Activated T-cell treated with anti-CD3 and anti-CD28 coated beads, Interleukin-2, amount 50 U/mL, for 48 hours (primary cell): ENCODE measurements at places on chromosomes 7 and 10.

DNA sequence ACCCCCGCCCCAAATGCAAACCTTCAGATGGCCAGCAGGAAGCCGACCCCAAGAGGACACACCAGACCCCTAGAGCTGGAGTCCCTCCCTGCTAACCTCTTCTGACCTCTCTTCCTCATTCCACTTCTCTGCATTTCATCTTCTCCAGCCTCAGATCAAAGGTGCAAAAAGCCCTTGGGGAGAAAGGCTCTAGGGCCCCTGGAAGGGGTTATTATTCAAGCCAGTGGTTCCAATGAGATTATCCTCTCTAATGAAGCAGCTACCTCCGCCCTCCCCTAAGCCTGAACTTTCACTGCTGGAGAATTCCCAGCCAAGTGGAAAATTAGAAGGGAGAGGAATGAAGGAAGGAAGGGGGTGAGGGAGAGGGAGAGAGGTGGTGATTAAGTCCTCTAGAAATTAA is 343.9 kb downstream of the PLXNA4 start:
- DNase-seq, result no peak

GRCh38 chr7:41682422-41682821 is 20.5 kb downstream of the INHBA start:
- no peak for DNase-seq

DNA sequence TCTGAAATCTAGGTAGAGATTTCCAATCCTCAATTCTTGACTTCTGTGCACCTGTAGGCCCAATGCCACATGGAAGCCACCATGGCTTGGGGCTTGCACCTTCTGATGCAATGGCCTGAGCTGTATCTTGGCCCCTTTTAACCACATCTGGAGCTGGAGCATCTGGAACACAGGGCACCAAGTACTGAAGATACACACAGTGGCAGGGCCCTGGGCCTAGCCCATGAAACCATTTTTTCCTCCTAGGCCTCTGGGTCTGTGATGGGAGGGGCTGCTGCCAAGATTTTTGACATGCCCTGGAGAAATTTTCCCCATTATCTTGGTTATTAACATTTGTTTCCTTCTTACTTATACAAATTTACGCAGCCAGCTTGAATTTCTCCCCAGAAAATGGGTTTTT is 39.1 kb downstream of the GCC1 start:
- no peak for DNase-seq

DNA sequence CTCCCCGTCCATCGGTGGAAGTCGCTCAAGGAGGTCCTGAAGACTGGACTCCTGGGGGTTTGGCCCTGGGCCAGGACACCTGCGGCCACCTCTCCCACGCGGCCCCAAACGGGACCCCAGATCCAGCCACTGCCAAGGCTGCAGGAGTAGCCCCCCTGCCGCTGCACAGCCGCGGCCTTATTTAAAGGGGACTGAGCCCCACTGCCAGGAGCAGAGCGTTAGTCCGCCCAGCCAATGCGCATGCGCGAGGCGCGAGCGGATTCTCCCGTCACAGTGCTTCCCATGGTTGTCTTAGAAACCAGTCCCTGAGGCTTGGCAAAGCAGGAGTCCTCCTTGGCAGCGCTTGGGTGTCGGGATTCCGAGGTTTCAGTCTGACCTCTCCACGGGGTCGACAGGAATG is 320.0 kb downstream of the ZNF716 start:
- DNase-seq, result no peak

- DNase-seq, result no peak
Measured at GRCh38 chr7:127256041-127256725, 3.4 kb upstream of the GRM8 start.

DNA sequence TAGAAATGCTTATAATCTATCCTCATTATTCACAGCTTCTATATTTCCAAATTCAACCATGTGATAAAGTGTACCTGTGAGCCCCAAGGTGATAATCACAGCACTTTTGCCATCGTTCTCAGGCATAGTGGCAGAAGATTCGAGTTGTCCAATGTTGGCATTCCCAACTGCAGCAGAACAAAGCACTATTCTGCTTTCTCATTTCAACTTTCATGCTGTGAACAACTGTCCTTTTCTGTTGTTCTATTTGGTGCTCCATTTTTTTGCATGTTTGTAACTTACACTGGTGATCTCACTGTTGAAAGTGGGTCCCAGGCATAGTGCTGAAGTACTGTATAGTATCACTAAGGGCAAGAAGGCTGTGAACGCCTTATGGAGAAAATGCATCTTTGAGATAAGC is 438.2 kb downstream of the PAXIP1 start:
- no peak for DNase-seq

GRCh38 chr7:90655566-90655965 is 59.4 kb downstream of the CDK14 start:
- DNase-seq, result no peak

GRCh38 chr10:88152728-88153133 is 289.3 kb downstream of the PTEN start:
- peak; percentile 69 for DNase-seq

GRCh38 chr7:75546237-75547015 is 54.3 kb downstream of the SPDYE5 start:
- DNase-seq, result no peak

DNA sequence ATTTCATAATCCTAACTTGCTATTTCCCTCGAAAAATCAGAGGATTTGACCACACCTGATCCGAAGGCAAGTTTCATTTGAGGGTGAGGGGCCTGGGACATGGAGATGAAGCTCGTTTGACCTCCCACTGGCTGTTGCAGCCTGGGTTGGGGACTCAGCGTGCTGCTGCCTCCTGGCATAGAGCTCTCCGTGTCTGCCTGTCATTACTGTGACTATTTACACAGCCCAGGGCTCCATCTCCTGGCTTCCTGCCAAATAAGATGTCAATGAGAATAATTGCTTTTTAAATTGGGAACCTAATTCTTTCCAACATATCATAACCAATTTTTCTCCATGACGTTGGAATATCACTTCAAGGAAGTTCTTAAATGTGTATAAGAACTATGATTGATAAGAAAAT is 139.3 kb upstream of the COBL start:
- DNase-seq, result no peak

DNA sequence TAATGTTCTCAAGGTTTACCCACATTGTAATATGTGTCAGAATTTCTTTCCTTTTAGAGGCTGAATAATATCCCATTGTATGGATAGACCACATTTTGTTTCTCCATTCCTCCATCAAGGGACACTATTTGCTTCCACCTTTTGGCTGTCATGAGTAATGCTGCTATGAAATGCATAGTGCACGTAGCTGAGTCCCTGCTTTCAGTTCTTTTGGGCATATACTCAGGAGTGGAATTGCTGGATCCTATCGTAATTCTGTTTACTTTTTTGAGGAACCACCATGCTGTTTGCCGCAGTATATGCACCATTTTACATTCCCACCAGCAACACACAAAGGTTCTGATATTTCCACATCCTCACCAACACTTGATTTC is 60.0 kb downstream of the PRF1 start:
- DNase-seq, result no peak

- peak; percentile 11 for DNase-seq
Measured at GRCh38 chr10:43208147-43209073, 58.5 kb downstream of the RASGEF1A start.

DNA sequence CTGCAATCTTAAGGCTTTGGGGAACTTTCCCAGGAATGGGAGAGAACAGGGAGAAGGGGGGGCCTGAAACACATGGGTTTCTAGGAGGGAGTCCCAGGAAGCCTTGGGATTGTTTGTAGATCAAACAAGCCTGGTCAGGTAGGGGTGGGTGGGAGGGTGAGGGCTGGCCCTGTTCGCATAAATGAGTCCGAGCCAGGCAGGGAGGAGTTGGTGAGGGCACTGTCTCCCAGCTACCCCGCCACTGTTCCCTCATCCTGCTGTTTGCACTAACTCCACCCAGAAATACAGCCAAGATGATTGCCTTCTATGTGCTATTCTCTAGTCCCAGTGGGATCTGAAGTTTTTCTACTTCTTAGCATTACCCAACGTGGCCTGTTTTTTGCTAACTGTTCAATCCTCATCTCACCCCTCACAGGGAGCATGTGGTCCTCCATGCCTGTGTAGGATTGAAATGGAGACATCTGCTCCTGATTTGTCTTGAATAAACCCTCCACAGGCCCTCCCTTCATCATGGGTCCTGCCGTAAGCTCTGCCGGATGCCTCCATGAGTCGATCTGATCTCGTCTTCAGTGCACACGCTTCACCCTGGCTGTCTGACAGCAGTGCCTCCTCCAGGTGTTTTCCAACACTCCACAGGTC is 257.0 kb downstream of the COBL start:
- DNase-seq, result no peak

- no peak for DNase-seq
Measured at GRCh38 chr10:131792809-131793208, 108.0 kb upstream of the PPP2R2D start.

- DNase-seq, result no peak
Measured at GRCh38 chr7:70346844-70347462, 748.7 kb downstream of the AUTS2 start.

GRCh38 chr7:44068054-44068453 is 2.7 kb upstream of the PGAM2 start:
- no peak for DNase-seq

DNA sequence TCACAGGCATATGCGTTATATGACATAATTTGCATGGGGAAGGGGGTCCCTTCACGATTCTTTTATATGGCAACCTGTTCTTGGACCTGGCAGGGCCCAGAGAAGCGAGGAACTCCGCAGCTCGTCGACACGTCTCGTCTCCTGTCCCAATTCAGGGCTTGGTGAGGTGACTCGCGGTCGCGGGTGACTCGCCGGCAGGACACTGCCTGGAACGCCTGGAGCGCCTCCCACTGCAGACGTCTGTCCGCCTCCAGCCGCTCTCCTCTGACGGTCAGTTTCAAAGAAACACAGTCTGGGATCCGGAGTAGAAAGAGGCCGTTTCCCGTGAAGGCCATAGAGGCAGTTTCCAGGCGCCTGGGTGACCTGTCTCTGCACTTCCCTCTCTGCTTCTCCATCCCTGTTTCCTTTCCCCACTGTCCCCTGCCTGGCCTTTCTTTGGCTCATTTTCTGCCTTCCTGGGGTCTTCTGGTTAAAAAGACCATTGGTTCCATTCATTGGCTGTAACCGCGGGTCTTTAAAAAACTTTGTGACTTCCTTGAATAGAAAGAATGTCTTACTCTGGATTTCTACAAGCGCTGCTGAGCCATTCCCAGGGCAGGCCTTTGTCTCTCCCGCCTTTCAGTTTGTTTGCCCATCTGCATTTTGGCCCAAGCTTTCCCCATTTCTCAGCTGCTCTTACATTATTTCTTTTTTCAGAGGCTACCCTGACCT is 1.2 kb downstream of the UPP1 start:
- no peak for DNase-seq

DNA sequence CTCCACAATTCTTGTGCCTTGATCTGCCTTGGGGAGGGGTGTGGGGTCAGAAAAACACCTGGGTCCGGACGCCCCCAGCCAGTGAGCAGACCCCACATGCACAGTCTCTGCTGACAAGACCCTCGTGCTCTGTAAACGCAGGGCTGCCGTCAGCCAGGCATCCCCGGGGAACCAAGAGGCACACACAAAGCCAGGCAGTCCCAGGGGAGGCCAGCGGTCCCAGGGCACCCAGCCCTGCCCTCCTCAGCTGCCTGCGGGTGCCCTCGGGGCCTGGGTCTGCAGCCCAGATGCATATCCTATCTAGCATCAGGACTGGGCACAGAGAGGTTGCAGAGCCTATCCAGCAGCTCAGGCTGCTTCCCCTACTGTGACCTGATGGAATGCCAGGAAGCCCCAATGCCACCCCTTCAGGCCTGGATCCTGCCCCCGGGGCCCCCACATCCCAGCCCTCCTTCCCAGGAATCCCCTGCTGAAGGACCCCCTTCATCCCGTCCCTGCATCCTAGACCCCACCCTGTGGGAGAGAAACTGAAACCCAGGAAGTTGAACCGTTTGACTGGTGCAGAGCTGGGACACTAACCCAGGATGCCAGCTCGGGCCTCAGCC is 92.4 kb downstream of the MICALL2 start:
- no peak for DNase-seq

GRCh38 chr10:52769966-52770365 is 2.6 kb downstream of the MBL2 start:
- no peak for DNase-seq

DNA sequence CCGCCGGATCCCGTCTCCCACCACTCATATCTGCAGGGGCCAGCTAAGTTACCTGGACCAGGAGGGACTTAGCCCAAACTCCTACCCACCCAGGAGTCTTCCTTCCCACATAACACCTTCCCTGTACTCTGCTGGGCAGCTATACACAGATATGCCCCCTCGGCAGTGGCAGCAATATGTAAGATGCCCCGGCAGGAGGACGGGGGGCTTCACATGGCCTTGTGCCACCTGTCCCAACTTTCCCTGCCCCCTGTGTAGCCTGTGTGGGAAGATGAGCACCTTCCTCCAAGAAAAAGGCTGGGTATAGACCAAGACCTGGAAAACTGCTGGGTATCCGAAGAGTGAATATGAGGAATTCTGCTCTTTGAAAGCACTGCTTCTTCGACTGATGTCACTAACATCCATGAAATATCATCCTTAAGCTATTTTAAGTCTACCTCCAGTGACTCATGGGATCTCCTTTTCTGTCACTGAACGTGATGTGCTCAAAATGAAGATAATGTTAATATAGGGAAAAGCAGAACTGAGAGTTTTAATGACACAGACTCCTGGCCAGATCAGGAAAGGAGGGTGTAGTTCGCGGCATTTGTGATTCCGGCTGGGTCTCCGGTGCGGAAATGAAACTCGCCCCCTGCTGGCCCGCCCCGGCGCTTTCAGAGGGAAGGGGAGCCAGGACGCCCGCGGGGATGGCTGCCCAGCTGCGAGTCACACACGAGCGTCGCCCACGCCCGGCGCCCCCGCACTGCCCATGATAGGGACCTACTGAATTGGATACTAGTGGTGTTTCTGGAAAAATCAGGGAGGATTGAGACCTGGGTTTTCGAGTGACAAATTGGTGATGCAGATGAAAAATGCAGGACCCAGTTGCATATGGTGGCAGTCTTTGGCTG is 256.9 kb upstream of the NFE2L3 start:
- DNase-seq, result peak; percentile 77

GRCh38 chr10:51522858-51523257 is 176.5 kb downstream of the CSTF2T start:
- DNase-seq, result no peak

DNA sequence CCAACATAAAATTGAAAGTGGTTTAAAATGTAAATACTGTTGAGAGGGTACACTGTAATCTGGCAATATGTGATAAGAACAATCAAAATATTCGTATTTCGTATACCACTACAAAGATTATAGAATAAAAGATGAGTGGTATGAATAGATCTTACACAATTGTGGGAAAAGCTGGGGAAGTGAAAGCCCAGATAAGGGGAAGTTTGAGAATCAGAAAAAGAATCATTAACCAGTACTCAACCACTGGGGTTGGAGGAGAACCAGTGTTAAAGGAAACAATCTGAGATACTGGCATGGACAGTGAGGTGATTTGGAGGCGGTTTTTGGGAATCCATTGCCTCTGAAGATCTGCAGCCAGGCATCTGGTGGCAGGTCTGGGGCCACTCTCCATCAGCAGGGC is 59.7 kb upstream of the CDK14 start:
- no peak for DNase-seq

DNA sequence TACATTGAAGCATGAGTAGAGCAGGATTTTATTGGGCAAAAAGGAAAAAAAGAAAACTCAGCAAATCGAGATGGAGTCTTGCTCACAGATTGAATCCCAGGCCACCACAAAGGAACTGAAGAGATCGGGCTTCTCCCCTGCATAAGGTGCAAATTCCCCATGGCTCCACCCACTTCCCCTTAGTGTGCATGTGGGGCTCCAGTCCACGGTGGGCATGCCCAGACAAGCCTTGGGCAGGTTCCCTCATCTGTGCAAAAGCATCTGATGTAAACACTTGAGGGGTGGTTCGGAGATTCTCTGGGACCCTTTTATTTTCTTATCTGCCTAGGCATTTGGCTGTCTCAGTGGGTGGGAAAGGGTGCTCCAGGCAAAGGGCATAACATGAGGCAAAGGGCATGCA is 150.7 kb downstream of the CFTR start:
- no peak for DNase-seq
